ENCODE measurements at places on chromosomes 7 and 10. TPM values are rescaled to one million over a fixed set of nuclear protein-coding genes. Genes with fewer than 3 reads are reported as not detected.

- DNase-seq = no peak
Measured at GRCh38 chr7:26388256-26388655, 96.6 kb downstream of the SNX10 start.

GRCh38 chr7:98870807-98871491 is 1.1 kb upstream of the TMEM130 start:
- DNase-seq = no peak

Gene SPRN
- 0.89 TPM for total RNA-seq

DNA sequence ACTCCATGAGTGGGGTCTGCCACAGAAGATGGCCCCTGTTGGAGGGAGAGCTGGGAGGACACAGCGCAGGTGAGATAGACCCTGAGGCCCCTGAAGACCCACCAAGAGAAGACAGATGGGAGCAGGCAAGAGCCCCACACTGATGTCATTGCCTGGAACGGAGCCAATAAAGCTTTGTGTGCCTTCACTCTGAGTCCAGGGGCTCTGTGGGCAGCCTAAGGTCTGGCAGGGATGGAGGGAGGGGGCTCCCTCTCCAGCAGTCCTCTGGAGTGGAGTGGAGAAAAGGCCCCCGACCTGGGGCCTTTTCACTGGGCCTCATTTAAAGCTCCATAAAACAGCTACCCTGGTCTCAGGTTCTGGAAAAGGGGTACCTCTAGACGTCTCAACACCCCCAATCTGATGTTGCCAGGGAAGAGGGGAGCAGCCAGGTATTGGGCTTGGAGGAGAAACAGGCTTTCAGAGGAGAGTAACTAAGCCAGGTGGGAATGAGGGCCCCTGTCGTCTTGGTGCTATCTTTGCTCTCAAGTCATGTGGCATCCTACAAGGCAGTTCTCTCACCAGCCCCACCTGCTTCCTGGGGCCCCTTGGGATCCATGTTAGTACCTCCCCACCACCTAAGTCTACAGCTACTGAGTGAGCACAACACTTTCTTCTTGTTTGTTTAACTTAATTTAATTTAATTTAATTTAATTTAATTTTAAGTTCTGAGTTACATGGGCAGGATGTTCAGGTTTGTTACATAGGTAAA is 1.4 kb downstream of the C10orf62 start:
- DNase-seq = no peak

- DNase-seq = no peak
Measured at GRCh38 chr7:114084472-114085312, 165.9 kb upstream of the PPP1R3A start.

Gene EEPD1
- total RNA-seq = 12.2 TPM
